Umbilical cord (tissue), 2 donors: ENCODE measurements at places on chromosomes 6 and 20. TPM values are rescaled to one million over a fixed set of nuclear protein-coding genes. Genes with fewer than 3 reads are reported as not detected.

DNA sequence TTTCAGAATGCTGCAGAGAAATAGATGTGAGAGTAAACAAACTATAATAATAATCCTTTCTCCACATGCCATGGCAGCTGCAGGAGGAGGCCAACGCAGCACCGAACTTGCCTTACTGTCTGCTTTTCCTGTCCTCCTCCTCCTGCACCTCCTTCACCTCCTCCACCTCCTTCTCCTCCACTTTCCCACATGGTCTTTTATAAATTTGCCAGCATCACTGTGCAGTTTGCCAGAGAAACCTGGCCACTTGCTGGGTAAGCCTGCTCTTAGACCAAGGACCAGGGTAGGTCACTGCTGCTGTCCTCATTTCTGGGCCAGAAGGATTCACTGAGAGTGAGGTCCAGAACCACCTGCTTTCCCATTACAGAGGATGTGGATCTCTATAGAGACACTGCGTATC is 8.7 kb downstream of the SGK1 start:
- no peak for DNase-seq

GRCh38 chr6:64227863-64228262 is 592.3 kb downstream of the PHF3 start:
- no peak for DNase-seq

- DNase-seq = no peak
Observed at GRCh38 chr6:3321042-3321441, 62.3 kb downstream of the PSMG4 start.

PTK6 gene
- 1.2 TPM for total RNA-seq

AGPAT4 gene
- total RNA-seq = 54.2 TPM

CLPSL2 gene
- not detected for total RNA-seq

SSTR4 gene
- total RNA-seq = 2.6 TPM

- DNase-seq = no peak
Observed at GRCh38 chr20:59333951-59334350, 33.5 kb downstream of the EDN3 start.

- DNase-seq = peak; percentile 3
Observed at GRCh38 chr6:95847061-95847460, 168.7 kb upstream of the FUT9 start.

GRCh38 chr6:36195471-36196112 is 952 bp upstream of the BRPF3 start:
- DNase-seq = no peak

- no peak for DNase-seq
Observed at GRCh38 chr6:129312880-129313279, 397.1 kb downstream of the ARHGAP18 start.

RFX6 gene
- 0.72 TPM for total RNA-seq

DNA sequence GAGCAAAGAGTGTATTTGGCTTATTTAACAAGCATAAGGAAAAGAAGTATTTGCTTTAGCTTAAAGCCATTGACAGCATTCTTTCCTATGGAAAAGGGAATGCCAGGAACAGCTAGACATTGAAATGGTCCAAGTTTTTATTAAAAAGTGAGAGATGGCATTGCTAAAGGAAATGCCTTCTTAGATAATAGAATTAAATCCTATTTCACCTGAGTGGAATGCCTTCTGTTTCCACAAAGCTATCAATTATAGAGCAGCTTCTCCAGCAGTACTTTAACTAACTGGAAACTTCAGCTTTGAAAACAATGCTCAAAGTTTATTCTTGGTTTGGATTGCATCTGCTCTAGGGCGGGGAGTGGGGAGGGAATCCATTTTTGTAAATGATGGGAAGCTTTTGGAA is 85.1 kb upstream of the CNKSR3 start:
- no peak for DNase-seq

DNA sequence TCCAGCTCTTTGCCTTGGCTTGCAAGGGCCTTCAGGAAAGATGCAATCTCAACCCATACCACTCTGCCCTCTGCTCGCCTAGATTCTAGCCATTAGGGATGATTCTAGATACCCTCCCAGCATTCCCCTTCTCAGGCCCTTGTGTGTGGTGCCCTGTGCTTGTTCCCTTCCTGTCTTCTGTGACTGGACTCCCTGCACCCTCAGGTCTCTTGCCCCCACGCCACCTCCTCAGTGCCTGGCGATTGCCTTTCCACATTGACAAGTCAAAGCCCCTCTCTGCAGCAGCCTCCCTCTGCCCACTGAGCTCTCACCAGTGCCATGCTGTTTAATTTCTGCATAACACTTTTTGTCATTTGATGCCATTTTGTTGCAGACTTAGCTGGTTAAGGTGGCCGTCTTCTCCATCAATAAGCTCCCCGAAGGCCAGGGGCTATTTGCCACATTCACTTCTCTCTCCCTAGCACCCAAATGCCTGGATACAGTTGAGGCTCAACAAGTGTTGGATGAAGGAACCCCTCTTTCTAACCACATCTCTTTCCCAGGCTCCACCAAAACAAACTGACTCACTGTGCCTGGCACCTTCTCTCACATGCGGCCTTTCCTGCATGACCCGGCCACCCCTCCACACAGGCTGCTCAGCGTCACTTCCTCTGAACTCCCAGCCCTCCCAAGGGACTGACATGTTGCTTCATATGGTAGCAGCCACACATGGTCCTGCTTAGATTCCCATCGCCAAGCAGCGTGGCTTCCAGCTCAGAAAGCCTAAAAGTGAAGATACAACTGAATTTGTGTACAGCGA is 4.6 kb upstream of the TXNDC5 start:
- no peak for DNase-seq

GRCh38 chr6:97462031-97462430 is 179.0 kb upstream of the MMS22L start:
- DNase-seq = no peak

DNA sequence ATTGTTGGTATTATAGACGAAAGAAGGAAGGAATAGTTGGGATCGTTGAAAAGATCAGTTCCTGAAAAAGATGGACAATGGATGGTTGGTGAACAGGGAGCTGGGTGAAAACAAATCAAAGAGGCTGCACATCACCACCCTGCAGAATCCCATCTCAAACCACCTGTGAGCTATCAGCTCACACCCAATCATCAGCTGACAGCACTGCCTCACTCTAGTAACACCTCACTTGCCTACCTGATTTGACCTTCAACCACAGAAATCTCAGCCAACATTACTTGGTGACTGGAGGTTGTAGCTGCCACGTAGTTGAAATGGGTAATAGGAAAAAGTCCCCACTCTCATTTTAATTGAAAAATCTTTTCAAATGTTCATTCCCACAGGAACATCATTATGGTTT is 101.8 kb upstream of the DST start:
- no peak for DNase-seq

DEF6 gene
- 8.9 TPM for total RNA-seq

CDH22 gene
- 0.24 TPM for total RNA-seq

DNA sequence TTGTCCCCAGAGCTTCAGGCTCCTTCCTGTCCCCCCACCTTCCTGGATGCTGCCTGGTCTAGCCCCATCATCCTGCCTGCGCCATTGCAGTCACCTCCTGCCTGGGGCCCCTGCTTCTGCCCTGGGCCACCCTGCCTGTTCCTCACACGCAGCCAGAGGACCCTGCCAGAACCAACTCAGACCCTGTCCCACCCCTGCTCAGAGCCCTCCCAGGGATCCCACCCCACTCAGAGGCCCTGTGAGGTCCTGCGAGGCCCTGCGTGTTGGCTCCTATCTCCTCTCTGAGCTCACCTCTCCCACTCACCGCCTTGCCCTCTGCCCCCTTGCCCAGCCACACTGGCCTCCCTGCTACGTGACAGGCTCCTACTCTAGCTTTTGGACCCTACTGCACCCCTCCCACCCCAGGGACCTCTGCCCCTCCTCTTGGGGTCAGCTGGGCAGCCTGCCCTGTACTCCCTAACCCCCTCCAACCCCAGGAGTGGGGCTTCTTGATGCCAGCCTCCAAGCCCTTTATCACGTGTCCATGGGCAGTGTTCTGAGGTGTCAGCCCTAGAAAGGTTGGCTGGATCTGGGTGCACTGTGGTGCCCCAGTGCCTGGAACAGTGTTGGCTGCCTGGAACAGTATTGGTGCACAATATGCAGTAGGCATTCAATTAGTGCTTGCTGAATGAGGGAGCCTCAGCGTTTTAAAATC is 68.3 kb downstream of the CEBPB start:
- no peak for DNase-seq

CD109 gene
- 37.6 TPM for total RNA-seq

- DNase-seq = no peak
Observed at GRCh38 chr20:31910071-31910803, 39.8 kb downstream of the TTLL9 start.

DNA sequence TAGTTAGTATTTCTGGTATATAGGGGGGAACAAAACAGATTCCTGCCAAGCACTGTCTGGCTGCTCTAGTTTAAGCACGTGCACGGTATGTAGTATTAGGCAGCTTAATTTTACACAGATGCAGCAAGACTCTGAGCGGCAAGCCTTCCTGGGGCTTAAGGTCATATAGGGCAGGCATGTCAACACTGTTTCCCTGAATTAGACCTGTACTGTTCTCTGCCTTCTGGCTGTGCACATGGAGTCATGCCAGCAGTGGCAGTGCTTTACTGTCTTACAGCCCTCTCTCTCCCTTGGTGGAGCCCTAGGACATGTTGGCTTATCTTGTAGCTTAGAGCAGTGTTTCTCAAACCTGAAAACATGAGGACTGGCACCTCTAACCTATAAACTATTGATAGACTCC is 56.6 kb downstream of the PHF20 start:
- no peak for DNase-seq

DNA sequence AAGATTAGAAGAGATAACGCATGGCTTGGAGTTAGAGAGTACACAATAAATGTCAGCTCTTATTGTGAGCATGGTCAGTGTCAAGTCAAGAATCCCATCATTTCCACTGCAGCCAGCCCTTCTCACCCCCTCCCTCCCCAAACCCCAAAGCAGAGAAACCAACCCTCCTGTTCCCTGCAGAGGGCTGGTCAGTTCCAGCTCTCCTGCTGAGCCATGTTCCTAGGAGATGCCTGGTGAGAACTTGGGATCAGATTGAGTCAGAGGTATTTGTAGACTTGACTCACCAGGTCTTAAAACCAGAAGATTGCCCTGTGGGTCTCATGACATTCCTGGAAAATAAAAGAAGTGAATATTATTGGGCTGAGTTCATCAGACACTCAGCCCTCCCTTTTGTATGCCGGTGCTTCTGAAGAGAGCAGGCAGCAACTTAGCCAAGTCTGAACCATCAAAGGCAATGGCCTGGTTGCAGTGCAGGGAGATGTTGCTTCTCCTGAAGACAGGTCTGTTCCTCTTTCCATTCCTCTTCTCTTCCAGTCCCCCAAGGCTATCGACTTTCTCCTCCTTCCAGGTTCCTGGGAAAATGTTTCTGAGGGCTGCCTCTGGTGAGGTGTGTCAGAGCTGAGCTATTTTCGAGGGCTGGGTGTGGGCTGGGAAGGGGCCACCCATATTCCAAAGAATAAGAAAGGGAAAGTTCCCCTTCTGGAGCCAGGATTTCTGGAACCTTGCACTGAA is 278.2 kb upstream of the SUPT3H start:
- peak; percentile 68 for DNase-seq

DNA sequence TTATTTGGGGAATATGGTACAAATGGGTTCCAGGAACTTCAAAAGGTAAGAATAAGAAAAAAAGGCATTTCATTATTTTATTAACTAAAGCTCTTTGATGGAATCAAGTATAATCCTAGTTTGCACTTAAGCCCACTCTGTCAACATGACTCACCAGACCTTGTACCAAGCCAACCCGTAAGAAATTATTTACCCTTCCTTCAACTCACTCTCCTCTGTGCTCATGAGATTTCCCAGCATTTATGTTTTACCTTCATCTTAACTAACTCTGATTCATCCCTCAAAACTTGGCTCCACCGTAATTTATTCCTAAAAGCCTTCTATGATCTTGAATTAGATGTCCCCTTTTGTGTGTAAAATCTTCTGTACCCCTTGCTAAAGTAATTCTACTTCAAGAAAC is 308.7 kb downstream of the PKHD1 start:
- no peak for DNase-seq

DNA sequence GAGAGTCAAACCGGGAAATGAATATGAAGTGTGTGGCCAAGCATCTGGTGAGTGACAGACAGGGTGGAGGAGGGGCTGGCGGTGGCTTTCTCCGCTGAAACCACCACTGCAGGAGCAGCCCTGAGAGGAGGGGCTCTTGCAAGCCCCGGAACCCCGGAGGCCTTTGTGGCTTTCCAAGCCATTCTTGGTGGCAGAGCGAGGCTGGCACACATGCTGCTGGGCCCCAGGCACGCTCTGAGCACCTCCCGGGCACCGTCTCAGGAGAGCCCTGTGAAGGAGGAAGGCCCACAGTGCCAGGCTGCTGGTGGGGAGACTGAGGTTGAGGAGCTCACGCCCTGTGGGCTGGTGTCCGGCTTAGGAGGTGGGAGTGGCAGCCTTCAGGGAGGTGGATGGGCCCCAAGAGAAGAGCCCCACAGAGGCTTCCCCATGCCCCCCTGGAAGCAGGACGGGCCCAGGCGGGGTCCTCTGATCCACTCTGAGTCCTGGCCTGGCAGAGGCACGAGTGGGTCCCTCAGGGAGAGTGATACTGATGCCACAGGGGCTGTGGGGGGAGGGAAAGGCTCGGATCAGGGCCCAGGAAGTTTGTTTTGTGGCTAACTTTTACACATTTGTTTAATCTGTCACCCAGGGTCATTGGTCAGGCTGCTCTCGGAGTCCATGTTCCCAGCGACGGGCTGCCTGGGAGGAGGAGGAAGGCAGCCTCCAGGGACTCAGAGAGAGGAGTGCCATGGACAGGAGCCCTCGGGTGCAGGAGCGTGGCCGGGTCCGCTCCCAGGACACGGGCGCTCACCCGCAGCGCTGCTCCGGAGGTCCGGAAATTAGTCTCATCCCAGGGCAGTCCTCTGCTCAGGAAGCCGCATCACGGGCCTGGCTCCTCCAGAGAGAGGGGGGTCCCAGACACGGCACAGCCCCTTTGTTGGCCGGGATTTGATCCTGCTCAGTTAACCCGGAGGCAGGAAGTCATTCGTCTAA is 170.7 kb downstream of the ERMARD start:
- DNase-seq = no peak

DNA sequence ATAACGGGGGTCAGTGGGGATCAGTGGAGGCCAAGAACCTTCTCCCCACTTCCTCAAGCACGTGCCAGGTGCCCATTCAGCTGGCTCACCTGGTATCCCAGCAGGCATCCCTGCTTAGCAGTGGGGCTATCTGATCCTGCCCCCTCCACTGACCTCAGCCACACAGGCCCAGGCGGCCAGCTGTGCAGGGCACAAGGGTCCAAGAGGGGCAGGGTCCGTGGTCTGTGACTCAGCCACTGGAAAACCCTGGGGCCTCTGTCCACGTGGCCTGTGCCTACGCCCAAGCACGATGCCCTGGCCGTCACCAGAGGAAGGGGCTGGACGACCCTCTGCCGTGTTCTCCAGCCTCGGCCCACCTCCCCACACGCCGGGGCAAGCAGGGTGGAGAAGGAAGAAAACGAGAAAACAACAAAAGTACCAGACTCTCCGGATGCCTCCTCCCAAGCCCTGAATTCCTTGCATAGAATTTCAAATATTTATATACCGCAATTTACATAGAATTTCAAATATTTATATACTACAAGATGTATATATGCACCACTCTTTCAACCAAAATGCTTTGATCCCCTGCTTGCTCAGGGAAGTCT is 12.1 kb downstream of the PXDC1 start:
- no peak for DNase-seq

BCAS1 gene
- total RNA-seq = 4.3 TPM
